Activated naive CD8-positive, alpha-beta T cell treated with anti-CD3 and anti-CD28 coated beads for 36 hours (primary cell): ENCODE measurements at places on chromosomes 3 and 15. TPM values are rescaled to one million over a fixed set of nuclear protein-coding genes. Genes with fewer than 3 reads are reported as not detected.

- no peak for DNase-seq
Observed at GRCh38 chr15:69076756-69077155, 62.3 kb downstream of the NOX5 start.

DNA sequence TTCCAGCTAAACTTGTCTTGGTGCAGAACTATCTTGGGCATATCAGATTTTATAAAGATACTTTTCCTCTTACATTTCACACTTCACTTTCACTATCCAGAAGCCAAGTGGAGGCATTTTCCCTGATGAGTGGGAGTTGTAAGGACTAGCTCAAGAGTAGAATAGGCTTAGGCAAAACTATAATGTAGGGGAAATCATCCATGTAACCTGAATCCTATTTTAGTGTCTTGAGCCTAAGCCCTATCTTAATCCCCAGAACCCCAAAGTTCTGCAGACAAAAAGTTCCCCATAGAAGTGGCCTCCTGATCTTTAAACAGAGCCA, 42.2 kb upstream of the CD47 start:
- no peak for DNase-seq

EXOSC7 gene
- 92.0 TPM for total RNA-seq

DNA sequence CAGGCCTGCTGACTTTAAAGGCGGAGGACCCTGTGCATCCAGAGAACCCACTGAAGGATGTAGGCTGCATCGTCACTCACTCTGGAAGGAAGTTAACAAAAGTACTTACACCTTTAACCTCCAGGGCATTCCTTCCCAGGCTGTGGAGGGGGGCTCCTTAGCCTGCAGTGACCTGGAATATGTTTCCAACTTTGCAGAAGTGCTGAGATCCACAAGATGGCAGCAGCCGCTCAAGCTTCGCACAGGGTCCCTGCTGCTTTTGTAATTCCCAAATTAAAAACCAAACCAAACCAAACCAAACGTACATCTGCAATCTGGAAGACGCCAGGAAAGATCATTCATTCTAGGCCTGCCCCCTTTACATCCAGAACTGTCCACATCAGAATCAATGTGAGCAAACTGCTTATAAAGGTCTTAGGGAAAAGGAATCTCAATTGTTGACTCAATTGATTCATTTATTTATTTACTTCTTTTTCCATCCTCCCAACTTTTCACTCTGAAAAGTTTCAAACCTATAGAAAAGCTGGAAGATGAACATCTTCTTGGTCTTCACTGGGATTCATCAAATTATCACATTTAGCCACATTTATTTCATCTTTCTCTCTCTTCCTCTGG, 70.5 kb upstream of the KLHL25 start:
- DNase-seq, result no peak

NR2E3 gene
- not detected for total RNA-seq

GRCh38 chr3:59772416-59773408, 722.9 kb upstream of the CFAP20DC start:
- peak; percentile 50 for DNase-seq

DNA sequence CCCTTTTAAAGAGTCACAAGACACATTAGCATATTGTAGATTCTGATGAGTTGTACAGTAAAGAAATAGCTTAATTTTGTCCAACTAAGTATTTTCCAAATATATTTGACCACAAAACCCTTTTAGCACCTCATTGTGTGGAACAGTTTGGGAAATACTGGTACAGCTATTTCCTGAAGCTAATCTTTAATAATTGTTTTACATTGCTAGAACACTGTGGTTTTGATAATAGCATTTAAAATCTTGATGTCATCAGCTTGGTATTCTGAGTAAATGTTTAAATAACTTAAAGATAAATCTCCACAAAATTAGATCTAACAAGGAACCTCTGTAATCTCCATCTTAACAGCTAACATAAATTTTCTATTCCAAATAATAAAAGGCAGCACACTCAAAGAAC, 140.0 kb upstream of the MLF1 start:
- DNase-seq, result no peak

DNA sequence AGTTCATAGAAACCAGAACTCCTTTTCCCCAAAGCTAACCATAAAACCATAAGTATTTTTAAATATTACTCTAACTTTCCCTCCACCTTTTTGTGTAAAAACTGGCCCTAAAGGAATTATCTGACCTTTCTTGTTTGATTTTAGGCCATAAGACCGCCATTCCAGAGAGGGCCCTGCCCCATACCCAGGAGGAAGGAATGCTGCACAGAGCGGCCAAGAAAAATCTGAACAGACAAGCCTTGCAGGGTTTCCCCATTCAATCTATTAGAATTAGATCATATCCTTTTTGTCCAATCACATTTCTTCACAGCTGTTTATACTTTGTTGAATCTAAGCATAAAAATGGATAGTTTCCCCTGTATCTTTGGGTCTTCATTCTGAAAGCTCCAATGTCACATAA, 97.1 kb downstream of the B3GALNT1 start:
- DNase-seq, result no peak

GRCh38 chr3:171374260-171374659, 85.9 kb downstream of the TNIK start:
- DNase-seq, result no peak

DNA sequence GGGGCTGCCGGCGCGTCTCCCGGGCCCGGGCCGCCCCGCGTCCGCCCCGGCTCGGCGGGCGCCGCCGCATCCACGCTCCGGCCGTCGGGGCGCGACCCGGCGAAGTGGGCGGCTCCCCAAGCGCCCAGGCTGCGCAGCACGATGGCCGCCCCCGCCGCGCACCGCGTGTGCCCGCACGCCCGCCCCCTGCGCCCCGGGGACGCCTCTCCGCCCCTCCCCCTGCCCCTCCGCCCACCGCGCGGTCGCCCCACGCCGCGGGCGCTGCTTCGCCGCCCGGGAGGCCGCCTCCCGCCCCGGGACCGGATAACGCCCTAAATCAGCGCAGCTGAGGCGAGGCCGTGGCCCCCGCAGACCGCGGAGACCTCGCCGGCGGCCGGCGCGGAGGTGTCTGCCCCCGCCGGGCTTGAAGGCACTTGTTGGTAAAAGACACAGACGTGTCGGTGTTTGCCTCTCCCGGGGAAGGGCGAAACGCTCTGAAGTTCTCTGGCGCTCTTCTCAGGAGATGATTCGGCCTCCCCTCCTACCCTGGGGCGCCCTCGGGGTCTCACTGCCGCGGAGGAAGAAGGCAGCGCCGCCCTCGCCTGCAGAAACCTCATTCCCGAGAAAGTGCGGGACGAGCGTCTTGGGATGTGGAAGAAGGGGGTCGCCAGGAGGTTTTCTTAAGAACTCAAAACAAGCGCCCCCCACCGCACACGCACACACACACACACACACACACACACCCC, at the start of gene BNC1:
BNC1 (minus strand) TSS at position 106 of the 725 bp plus-strand sequence; CDS start at position 70, 36 bp downstream.
- peak; percentile 10 for DNase-seq

CCR4 gene
- total RNA-seq, result 8.8 TPM

DNA sequence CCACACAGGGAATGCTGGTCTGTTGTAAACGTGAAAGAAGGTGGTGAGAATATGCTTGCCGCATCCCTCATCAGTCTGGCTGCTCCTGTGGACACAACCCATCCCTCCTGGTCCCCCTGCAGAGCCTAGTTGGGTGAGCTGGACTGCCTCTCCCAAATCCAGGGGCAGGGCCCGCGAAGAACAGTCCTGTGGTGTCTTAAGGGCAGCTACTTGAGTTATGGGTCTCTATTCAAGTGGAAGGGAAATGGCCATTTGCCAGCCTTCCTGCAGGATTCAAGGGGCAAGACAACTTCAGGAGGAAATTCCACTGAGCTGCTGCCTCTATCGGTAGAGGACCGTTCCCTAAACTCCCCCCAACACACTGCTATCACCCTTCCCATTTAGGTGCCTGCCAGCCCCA, 98.9 kb downstream of the IQSEC1 start:
- no peak for DNase-seq

- DNase-seq, result no peak
Observed at GRCh38 chr15:51708013-51708412, 26.7 kb downstream of the SCG3 start.

DNA sequence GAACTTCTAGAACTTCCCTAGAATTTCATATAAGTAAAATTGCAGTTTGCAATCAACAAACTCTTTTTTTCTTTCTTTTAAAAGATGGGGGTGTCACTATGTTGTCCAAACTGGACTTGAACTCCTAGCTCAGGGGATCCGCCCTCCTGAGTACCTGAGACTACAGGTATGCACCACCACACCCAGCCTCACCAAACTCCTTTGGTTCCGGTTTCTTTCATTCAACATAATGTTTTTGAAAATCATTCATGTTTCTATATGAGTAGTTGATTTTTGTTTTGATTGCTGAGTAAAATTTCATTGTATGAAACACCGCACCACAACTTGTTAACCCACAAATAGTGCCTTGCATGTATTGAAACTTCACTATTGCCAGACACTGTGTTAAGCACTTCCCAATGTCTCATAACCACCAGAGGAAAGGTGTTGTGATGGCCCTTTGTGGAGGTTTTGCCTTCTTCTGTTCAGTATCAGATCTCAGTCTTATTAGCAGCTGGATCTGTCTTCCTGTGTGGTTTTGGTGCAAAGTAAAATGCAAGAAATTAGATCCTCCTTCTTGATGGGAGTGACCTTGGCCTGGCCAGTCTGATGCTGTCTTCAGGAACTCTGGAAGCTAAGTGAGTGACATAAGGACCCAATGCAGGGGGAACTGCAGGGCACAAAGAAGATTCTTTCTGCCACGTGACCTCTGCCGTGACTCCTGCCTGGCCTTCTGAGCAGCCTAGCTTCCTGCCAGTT, 78.8 kb upstream of the UBE2E1 start:
- no peak for DNase-seq

DNA sequence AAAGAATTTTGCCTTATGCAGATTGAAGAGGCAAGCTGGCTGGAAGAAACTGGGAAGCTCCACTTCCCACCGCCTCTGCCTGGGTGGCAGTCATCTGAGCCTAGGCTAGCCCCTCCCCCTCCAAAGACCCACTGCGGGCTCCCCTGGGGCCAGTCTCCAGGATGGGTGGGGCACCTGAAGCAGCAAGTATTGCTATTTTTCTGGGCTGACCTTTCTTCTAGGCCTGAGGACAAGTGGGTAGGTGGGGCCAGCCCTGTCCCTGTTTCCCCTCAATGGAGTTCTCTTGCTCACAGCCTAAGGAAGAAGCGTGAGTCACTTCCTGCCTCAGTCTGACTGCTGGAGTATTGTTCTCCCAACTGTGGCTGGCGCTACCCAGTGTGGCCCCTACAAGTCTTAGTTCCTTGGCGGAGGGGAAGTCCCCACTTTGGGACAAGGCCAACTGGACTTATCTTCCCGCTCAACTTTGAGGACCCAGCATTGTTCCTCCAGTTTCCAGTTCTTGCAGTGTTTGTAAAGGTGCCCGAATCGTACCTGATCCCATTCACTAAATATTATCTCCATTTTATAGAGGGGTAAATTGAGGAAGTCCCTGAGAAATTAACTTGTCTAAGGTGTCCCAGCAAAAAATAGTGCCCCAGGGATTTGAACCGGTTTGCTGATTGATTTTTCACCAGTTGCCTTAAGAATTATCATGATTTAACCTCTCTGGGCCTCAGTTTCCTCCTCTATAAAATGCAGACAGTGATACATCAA, 1.4 kb downstream of the FURIN start:
- peak; percentile 56 for DNase-seq

DNA sequence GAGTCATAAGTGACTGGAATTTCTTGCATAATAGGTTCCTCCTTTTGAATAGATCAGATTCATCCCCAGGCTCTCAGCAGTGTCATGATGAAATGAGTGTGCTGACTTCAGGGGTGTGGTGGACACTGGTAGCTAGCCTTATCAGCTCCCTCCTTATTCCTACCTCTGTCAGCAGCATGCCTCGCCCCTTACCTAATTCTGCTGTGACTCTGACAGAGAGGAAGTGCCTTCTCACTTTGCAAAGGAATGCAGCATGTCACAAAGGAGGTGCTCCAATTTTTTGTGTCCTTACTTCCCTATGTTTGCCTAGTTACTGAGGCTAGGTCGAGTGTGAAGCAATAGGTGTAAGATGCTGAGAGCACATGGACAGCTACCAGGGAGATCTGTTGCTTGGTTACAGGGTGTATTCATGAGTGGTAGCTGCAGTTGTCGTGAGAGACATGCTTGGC, 90.6 kb downstream of the TNFAIP8L3 start:
- no peak for DNase-seq

FANCD2OS gene
- total RNA-seq, result not detected

- no peak for DNase-seq
Observed at GRCh38 chr15:49145651-49146609, 9.5 kb downstream of the COPS2 start.

DPPA2 gene
- not detected for total RNA-seq

DNA sequence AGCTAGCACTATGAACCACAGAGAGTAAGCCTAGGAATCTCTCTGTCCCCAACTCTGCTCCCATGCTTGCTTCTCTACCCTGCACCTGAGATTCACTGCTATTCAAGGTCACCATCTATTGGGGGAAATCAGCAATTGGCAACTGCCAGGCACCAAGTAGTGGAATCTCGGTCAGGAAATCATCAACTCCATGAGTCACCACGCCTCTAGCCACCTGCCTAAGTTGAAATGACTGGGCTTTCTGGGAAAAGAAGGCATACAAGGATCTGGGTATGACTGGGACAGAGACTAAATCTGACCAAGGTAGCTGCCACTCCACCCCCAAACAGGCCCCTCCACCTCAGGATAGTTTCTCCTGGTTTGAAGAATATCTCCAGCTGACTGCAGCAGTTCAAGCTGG, 464.1 kb upstream of the CBLB start:
- DNase-seq, result peak; percentile 65

DNA sequence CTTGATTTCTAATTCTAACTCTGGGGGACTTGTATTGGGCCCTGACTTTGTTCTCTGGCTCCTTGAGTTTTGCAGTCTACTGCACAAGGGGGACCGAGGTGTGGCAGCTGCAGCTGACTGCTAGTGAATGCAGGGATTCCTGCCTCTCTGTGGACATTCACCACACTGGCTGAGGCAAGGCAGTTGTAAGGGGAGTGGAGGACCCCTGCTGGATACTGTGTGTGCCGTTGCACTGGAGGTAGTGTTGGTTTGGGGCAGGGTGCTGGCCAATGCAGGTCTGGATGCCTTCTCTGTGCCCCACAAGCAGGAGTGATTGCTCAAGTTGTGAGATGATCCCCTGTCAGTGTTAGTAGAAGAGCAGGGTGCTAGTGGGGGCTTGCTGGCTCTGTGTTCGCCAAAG, 626.1 kb downstream of the SQOR start:
- no peak for DNase-seq

DNA sequence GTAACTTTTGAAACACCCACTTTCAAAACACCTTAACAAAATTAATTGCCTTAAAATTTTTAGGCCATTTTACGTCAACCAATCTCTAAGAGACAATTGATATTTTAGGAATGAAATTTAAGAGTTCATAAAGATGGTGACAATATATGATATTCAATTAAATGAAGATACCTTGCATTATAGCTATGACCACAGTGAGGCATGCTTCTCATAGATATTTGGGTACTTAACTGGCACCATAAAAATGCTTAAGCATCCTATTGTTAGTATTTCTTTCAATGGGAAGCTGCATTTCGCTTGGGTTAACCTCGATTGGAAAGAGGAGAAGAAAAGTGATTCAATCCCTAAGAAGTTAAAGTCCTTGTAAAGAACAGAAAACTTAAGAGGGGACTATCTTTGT, 209.0 kb downstream of the GAP43 start:
- DNase-seq, result no peak

PSMD6 gene
- total RNA-seq, result 132 TPM

- no peak for DNase-seq
Observed at GRCh38 chr3:124915254-124915653, 19.3 kb downstream of the MUC13 start.

GRCh38 chr3:100113723-100114412, 433 bp downstream of the FILIP1L start:
- DNase-seq, result no peak
